ENCODE measurements at places on chromosomes 5 and 9.

DNA sequence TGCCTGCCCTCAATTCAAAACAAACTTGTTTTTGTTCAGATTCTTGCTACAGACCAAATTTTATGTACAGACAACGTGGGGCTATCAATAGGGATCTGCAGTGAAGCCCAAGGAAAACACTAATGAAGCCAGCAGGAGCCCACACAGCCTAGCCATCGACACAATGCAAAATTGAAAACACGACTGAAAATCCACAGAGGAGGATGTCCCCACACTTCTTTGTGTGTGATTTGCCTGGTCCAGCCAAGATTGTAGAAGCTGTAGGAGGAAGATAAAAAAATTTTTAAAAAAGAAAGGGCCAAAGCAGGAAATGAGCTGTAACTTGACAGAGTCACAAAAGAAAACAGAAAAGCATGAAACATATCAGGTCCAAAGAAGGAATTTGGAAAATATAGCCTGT, 34.8 kb downstream of the HTR4 start:
- DNase-seq, result no peak

DNA sequence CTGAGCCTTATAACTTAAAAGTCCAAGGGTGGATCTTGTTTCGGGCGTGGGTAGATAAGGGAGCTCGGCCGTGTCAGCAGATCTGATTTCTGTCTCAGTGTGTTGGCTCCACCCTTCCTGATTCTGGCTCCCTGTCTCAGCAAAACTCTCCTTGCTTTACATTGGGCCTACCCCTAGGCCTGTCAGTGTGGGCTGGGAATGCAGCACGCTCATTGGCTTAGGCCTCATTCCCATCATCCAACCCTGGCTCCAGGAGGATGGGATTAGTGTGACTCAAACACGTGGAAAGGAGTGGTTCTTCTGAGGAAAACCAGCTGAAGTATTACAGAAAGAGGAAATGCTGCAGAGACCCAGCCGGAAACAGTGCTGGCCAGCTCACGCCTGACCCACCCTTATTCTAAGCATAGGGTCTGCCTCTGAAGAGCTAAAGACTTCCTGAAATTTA, 59.9 kb downstream of the ZFAND5 start:
- DNase-seq, result peak; percentile 53

DNA sequence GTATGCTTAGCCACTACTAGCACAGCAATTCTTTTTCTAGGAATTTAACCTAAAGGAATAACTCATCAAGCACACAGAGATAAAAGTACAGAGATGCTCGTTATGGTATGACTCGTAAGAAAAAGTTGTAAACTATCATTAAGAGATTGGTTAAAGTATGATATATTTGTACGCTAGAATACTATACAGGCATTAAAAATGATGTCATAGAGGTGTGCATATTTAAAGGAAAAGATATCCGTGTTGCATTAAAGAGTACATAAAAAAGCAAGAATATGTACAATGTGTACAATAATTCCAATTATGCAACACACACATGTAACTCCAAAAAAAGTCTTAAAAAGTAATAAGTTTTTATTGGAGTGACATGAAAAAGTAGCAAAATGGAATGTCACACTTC, 54.5 kb upstream of the PALM2AKAP2 start:
- DNase-seq, result no peak

- DNase-seq, result no peak
Observed at GRCh38 chr9:90860382-90860781, 58.8 kb downstream of the SYK start.

DNA sequence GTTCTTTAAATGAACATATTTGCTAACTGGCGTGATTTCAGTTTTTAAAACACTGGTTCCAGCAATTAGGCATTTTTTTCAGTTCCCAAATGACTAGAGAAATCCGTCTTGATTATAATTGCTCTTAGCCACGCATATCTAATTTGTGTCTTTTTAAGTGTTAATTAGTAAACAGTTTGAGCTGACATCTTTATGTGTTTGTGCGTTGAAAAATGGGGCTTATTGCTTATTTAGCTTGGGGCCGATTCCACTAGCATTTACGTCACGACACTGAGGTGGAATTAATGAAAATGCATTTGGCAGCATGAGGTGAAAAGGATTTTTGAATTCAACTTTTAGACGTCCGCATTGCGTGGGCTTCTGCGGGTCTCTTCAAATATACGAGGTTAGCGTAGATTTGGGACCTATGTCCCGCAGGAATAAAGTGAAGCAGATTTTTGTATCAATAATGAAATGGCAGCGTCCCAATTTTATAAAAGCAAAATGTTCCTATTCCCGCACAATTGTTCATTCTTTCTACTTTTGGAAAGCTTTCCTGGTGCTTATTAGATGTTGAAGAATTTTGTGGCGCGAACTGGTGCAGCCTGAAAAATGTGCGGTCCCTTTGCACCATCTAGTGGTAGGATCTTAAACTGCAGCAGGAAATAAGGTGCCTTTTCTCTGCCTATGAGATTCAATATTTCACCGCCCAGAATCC, 122.7 kb upstream of the LMX1B start:
- DNase-seq, result no peak

DNA sequence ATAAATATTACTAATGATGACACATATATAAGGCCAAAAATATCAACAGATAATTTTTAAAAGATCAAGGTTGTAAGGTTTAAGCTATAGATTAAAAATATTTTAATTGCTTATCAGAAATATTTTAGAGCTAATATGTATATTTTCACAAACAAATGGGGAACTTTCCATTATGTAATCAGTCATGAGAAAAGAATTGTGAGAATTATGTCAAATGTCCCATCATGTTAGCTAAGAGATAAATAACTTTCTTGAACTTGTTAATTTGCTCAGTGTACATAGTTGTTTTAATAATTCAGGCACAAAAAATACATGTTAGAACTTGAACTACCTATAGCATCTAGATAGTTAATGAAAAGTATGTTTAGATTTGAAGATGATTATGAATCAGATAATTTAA, 67.7 kb downstream of the SYK start:
- no peak for DNase-seq

DNA sequence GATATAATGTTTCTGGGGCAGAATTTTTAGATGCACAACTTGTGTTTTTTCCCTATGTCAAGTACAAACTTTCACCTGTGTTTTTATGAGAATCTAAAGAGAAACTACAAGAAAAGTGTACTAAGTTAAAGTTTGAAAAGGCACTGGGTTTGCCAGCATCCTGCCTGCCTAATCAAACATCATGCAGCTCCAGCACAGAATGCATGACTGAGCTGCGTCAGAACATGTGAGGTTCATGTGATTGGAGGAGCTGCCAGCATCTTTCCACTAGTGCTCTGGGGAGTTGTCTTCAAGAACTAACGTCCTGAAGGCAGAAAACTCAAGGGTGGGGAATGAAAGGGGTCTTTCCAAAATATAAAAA, 46.1 kb upstream of the RIC1 start:
- DNase-seq, result no peak

GRCh38 chr9:69573651-69574050, 98.5 kb downstream of the APBA1 start:
- no peak for DNase-seq

- no peak for DNase-seq
Observed at GRCh38 chr9:130487500-130487899, 42.7 kb downstream of the ASS1 start.

- DNase-seq, result no peak
Observed at GRCh38 chr5:122947372-122947771, 89.2 kb downstream of the PPIC start.

DNA sequence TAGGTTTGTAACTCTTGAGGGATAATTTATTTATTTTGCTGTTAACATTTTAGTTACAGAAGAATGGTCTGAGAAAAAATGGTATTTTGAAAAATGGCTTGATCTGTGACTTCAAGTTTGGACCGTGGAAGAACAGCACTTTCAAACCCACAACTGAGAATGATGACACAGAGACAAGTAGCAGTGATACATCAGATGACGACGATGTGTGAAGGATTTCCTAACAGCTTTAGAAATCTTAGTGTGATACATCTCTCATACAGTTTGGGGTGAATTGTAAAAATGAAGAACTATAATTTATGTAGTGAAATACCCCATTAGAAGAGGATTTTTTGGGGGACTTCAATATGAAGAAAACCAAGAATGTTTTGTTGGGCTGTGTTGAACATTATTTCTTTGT, 88.7 kb downstream of the GPBP1 start:
- no peak for DNase-seq

- DNase-seq, result no peak
Observed at GRCh38 chr5:134383980-134384697, 12.8 kb downstream of the UBE2B start.

DNA sequence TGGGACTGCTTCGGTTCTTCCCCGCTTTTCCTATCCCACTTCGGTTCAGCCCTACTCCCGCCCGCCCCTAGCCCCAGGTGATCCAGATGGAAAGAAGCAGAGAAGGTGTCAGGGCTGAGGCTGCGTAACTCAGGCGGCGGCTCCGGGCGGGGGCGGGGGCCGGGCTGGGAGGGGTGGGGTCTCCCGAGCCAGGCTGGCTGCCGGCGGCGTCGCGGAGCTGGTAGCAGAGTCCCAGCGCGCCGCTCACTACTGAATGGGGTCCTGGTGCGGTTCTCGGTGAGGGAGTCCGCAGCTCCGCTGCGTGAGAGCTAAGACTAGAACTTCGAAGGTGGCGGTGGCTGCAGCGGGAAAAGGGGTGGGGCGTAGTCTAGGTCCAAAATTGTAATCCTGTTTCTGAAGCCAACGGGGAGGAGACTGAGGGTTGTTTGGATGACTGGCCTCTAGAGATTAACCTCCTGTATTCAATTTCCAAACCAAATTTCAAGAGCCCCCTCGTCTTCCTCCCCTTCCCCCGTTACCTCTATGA, 1.4 kb downstream of the PRR16 start:
- peak; percentile 75 for DNase-seq

DNA sequence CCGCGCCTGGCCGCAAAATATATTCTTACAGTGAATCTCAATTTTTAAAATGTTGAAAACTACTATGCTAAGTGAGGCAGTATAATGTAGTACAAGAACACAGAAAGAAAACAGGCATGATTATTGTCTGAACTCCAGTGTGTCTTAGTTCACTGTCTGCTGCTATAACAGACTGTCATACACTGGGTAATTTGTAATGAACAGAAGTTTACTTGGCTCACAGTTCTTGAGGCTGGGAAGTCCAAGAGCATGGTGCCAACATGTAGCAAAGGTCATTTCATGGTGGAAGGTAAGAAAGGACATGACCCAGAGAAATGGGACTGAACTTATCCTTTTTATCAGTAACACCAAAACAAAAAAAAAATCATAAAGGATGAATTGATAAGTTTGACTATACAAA, 19.9 kb upstream of the TEX10 start:
- DNase-seq, result no peak

DNA sequence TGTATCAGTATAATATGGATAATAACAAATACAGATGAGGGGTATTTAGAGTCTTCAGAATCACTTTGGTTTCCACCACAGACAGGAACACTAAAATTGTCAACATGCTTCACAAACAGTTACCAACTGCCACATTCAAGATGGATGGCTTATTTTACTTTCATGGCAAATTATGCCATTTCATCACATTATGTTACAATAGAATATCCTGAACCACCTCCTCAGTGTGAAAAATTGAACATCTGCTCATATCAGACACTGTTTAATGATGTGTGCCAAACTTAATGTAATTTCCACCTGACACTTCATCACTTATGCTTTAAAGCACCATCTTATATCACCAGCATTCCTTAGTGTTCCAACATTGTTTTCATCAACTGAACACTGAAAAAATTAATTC, 357.4 kb downstream of the KCNN2 start:
- DNase-seq, result no peak

DNA sequence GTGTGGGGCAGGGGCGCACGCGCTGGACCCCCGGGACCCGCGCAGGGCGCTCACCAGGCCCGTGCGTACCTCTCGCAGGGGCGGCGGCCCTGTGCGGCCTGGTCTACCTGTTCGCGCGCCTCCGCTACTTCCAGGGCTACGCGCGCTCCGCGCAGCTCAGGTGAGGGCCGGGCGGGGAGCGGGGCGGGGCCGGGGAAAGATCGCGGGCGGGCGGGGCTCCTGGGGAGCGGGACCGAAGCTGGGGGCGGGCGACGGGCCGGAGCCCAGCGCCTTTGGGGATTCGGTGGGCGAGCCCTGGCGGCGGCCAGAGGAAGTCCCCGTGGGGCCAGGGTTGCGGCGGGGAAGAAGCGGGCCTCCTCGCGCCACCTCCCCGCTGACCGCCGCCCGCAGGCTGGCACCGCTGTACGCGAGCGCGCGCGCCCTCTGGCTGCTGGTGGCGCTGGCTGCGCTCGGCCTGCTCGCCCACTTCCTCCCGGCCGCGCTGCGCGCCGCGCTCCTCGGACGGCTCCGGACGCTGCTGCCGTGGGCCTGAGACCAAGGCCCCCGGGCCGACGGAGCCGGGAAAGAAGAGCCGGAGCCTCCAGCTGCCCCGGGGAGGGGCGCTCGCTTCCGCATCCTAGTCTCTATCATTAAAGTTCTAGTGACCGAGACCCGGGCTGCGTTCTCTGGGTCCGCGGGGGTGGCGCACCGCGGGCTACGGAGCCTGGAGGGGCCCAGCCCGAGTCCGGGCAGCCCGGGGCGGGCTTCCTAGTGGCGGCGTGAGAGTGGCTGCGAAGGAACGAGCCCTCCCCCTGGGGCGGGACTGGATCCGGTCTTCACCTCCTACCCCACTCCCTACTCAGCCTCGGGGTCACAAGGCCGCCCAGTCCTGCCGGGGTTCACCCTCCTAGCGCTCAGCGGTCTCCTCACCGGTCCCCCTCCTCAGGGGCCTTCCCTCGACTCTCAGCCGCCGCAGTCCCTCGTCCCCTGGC, 2.4 kb downstream of the LTC4S start:
- peak; percentile 86 for DNase-seq

DNA sequence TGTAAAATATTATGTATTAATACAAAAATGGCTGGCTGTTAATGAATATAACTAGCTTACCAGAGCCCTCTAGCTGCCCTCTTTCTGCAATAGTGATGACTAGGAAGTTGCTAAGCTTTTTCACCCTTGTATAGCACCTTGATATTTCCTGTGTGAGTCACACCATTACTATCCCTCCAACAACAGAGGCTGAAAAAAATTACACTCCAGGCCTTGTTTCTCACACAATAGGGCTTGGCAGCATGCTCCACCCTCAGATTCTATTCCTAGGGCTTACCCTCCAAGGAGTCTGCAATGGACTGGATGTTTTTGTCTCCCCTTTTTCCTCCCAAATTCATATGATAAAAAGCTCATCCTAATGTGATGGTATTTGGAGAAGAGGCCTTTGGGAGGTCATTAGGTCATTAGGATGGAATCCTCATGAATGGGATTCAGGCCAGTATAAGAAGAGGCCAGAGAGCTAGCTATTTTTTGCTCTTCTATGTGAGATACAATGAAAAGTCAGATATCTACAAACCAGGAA, 184.6 kb upstream of the MAP1B start:
- no peak for DNase-seq

DNA sequence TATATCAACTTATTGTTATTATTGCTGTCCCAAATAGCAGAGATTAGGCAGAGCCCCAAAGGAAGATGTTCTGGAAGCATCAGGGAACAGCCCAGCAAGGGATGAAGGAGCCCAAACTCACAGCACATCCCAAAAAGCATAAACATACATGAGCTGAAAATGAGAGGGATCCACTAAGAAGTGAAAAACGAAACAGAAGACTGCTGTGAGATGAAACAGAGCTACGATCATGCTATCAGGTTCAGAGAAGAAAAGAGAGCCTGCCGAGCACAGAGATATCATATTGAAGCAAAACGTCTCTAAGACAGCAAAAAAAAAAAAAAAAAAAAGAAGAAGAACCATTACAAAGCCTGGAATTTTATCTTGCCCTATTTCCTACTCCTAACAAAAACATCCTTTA, 127.3 kb downstream of the ZNF608 start:
- DNase-seq, result no peak

- no peak for DNase-seq
Observed at GRCh38 chr9:86752733-86753132, 194.6 kb downstream of the GAS1 start.

GRCh38 chr5:170636206-170636605, 132.4 kb downstream of the KCNIP1 start:
- DNase-seq, result no peak

- no peak for DNase-seq
Observed at GRCh38 chr9:33661176-33661575, 134.2 kb upstream of the PRSS3 start.
